Stimulated activated CD4-positive, alpha-beta T cell treated with anti-CD3 and anti-CD28 coated beads, TNF-alpha, amount 100 ng/mL, for 1 hour (primary cell): ENCODE measurements at places on chromosomes 3 and 15.

GRCh38 chr3:45975686-45976085 is 19.9 kb downstream of the FYCO1 start:
- DNase-seq, result no peak

GRCh38 chr15:35427091-35427490 is 118.9 kb downstream of the DPH6 start:
- no peak for DNase-seq

DNA sequence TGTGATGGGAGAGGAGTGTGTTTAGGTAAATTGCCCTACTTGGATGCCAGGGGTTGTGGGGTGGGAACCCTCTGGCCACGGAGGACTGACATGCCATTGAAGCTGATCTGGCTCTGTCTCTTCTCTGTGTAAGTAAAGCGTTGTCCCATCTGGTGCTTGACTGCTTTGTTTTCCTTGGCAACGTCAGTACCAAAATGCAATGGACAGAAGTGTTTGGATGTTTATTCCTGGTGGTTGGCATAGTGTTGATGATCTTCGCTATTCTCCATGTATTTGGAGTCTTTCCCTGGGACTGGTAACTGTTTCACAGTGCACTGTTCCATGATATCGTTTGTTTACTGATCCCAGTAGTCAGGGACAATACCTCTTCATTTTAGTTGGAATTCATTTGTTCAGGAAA is 130.5 kb upstream of the MCTP2 start:
- no peak for DNase-seq

- no peak for DNase-seq
Observed at GRCh38 chr3:127735767-127736693, 63.3 kb downstream of the ABTB1 start.

- DNase-seq, result no peak
Observed at GRCh38 chr3:66615643-66616301, 115.0 kb upstream of the LRIG1 start.
